ENCODE measurements at places on chromosomes 7 and 10.
A peak's percentile ranks its signal among the peaks of the same experiment; 100 is the strongest.

DNA sequence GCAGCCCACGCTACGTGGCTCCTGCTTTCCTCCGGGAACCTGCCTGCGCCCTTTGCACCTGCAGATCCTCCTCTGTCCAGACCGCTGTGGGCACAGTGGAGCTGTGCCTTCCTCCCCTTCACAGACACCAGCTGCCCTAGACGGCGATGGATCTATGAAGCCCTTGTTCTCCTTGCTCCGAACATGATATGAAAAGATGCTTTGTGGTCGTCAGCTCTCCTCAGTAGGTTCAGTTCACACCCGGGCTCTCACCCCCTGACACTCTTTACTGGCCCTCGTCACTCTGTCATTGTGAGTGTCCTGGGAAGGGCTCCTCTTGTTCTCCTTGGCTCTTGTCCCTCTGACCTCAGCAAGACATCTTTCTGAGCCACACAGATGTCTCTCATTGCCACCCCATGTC, 4.2 kb downstream of the ZNF488 start:
- peak; percentile 11 for DNase-seq

GRCh38 chr10:126611303-126611702, 59.2 kb downstream of the C10orf90 start:
- no peak for DNase-seq

- no peak for DNase-seq
Measured at GRCh38 chr7:137798073-137798763, 48.6 kb downstream of the DGKI start.

DNA sequence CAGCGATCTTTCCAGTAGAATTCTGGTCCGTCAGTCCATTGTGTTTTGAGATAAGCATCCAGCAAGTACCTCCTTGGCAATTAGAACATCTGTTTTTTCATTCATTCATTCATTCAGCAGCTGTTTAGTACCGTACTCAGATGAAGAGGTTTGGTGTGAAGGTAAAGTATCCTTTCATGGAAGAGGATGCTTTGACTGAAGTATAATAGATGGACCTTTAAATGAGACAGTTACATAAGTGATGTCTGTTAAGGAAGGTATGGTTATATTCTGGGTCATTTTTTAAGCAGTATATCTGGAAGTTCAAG, 1.2 kb downstream of the MAPK8 start:
- DNase-seq, result no peak

- DNase-seq, result no peak
Measured at GRCh38 chr10:97042716-97043562, 142.8 kb downstream of the SLIT1 start.

DNA sequence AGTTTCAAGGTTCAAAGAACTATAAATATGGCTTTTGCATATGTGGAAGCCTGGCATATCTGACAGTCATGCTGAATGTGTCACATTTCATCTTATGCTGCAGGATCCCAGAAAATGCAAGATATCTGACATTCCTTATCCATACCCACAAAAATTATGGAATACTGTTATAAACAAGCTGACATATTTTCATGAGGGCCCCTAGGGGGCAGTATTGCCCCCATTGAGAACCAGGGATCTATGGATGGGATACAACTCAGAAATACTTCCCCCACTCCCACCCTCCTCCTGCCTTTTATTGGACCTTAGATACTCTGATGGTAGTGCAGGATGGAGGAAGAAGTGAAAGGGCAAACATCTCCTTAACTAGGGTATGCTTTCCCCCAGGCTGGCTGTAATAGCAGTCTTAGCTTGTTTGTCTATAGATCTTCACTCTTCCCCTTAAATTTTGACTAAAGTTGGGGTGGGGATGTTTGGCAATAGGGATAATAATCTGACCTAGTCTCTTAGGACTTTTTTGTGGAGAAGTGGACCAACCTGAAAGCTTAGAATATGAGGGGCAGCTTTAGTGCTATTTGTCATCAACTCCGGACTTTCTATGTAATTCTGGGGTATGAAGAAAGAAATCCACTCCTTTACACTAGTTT, 3.5 kb upstream of the GNGT1 start:
- no peak for DNase-seq

- DNase-seq, result no peak
Measured at GRCh38 chr10:57579926-57580325, 687.8 kb downstream of the IPMK start.

- no peak for DNase-seq
Measured at GRCh38 chr7:18306696-18307095, 188.9 kb upstream of the HDAC9 start.

DNA sequence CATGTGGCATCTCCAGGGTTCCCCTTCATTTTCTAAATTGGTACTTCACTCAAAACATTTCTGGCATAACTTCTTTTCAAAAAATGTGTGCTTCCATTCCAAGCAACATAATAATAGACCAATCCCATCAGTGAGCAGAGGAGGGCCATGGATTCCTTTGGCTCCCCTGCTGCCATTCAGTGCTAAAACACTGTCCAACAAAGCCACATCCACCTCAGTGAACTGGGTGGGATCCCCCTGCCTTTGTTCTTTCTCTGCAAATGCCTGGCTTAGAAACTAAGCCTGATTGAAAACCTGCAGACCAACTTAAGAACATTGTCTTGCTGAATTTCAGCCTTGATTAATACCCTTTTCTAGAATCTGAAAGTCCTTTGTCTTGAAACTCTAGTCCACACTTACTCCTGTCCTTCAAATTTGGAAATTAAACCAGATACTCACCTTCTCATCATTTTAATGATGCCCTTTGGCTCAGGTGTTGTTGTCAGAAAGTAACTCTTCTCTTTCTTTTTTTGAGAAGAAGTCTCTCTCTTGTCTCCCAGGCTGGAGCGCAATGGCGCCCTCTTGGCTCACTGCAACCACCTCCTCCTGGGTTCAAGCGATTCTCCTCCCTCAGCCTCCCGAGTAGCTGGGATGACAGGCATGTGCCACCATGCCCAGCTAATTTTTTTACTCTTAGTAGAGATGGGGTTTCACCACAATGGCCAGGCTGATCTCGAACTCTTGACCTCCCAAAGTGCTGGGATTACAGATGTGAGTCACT, 132.3 kb downstream of the PLXNA4 start:
- no peak for DNase-seq

GRCh38 chr10:86234107-86234506, 132.5 kb downstream of the GRID1 start:
- DNase-seq, result no peak

GRCh38 chr7:127245607-127246006, 7.1 kb downstream of the GRM8 start:
- DNase-seq, result no peak

DNA sequence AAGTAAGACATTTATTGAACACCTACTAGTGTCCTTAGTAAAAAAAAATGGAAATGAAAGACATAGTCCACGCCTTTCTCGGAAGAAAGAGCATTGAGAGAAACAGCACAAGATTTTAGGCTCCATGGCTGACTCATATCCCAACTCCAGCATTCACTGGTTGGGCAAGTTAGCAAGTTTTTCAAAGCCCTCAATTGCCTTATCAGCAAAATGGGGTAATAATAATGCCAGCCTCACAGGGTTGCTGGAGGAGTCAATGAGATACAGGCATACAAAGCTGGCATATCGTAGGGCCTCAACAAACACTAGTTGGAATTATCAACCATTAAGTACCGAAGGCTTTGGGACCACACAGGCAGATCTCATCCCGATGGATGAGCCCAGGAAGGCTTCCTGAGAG, 4.0 kb downstream of the HSPA12A start:
- no peak for DNase-seq

- DNase-seq, result no peak
Measured at GRCh38 chr7:151242159-151243044, 6.1 kb downstream of the SMARCD3 start.

DNA sequence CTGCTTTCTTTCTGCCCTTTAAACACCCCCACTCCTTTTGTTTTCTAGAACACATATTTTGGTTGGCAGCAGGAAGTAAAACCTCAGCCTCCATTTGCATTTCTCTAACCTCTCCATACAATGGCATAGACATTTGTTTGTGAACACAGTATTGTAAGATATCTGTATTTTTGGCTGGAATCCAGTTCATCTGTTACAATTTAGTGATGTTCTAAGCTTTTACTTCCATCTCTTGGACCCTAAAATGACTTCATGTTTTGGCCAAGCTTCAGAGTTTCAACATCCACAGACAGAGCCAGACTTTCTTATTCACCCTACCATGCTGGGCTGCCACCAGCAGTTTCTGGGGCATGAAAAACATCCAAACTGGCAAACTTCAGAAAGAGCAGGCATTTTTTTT, 21.1 kb upstream of the AUTS2 start:
- no peak for DNase-seq

- no peak for DNase-seq
Measured at GRCh38 chr7:30178748-30179436, 44.1 kb downstream of the MTURN start.

- no peak for DNase-seq
Measured at GRCh38 chr7:10040674-10041073, 933.0 kb upstream of the PHF14 start.

GRCh38 chr7:55150709-55151451, 132.1 kb downstream of the EGFR start:
- DNase-seq, result no peak

DNA sequence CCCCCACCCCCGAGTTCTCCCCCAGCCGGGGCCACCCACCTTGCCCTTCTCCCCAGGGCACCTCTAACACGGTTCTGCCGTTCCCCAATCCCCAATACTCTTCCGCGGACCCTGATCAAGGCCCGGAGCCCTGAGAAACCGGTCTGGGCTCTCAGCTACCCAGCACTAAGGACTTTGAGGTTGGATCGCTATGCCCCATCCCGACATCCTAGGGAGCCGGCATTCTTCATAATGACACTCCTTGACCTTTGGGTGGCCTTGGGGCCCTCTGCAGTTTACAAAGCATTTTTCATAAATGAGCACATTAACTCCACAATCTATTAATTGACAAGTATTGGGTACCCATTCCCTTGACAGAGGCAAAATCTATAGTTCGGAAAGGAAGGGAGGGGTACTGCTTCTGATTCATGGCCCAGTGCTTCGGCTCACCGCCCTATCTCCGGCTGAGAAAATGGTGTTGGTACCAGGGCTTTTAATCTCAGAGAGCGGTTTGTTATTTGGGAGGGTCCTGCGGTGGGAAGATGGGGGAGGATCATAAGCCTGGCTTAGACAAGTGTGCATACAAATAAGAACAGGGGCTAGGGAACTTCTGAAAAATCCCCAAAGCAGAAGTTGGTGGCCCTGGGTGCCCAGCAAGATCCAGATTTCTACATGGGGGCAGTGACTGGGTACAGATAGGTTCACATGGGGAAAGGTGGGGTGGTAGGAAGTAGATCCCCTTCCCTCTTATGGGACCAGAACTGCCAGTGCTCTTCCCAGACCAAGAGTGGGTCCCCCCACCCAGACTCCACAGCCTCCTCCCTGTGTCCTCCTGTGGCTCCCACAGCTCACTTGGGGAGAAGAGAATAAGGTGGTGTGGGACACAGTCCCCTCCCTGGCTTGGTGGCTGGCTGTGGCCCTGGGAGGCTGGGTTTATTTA, 3.2 kb downstream of the IMPDH1 start:
- no peak for DNase-seq

GRCh38 chr10:14822879-14823755, 14.7 kb downstream of the CDNF start:
- no peak for DNase-seq
